Effector memory CD4-positive, alpha-beta T cell (primary cell): ENCODE measurements at places on chromosomes 2 and 18.

DNA sequence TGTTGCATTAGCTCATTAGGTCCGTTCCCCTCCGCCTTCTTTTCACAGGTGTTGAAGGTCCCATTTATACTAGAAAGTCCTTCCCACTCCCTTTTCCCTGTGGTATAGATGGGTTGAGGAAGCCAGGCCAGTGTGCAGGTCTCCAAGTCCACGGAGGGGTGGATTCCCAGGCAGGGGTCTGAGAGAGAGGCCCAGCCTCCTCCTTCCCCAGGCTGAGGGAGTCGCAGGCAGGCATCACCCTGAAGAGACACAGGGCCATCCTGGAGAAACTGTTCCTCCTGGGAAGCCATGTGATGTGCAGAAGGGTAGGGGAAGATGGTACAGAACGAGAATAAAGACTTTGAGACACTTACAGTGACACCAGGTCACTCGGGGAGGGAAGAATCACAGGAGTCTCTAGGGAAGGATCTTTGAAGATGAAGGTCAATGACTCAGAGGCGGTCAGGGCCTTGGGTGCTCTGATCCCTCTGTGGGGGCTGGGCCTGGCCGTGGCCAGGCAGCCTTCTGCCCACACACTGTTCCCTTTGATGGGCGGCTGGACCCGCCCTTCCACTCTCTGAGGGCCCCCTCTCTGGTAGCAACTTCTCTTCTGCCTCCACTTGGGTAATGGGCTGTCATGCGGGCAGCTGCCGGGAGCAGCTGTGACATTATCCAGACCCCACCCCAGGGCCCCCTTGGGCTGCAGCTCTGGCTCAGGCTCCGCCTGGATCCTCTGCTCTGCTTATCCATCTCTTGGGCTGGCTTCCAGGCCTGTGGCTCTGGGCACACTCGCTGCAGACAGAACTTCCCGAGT lies 45.1 kb downstream of the RHOB start:
- no peak for DNase-seq

GRCh38 chr2:85164145-85164569 lies 31.0 kb downstream of the TCF7L1 start:
- DNase-seq = no peak

DNA sequence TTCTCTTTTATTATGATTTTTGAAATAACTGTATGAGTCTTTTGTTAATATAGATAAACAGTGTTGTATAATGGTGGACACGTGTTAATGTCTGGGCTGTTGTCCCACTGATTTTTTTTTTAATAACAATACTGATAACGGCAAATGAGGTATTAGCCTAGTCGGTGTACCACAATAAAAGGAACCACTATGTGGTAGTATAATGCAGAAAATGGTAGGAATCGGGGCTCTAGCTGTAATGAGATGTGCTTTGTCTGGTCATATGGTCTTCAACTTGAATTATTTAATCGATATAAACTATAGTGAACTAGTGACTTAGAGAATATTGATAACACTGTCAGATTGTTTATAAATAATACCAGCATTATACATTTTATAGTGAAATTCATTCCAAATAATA lies 517.9 kb upstream of the SPHKAP start:
- DNase-seq = no peak

DNA sequence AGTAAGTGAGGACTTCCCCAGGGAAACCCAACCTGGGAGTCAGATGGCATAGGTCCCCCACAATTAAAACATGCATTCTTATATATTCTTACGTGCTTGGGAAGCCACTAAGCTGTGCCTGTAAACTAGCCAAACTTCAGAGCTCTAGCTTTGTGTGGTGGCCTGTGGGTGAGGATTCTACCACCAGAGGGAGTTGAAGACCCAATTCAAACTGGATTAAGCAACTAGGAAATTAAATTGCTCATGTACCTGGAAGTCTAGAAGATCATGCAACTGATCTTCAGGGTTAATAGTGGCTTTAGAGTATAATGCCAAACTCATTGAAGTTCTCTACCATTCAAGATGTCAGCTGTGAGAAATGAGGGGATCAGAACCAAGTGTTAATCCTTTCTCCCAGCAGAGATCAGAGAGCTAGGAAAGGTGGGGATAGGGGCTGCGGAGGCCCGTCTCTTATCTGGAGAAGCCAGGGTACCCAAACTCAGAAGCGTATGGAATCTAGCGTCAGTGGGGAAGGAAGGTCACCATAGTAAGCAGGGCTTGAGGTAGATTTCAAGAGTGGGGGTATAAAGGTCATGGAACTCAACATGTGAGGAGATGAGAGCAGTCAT lies 53.2 kb upstream of the CCDC85A start:
- no peak for DNase-seq

- no peak for DNase-seq
Measured at GRCh38 chr18:11047817-11048216, 101.6 kb downstream of the PIEZO2 start.

- no peak for DNase-seq
Measured at GRCh38 chr2:207768168-207768865, 1.4 kb downstream of the FZD5 start.

DNA sequence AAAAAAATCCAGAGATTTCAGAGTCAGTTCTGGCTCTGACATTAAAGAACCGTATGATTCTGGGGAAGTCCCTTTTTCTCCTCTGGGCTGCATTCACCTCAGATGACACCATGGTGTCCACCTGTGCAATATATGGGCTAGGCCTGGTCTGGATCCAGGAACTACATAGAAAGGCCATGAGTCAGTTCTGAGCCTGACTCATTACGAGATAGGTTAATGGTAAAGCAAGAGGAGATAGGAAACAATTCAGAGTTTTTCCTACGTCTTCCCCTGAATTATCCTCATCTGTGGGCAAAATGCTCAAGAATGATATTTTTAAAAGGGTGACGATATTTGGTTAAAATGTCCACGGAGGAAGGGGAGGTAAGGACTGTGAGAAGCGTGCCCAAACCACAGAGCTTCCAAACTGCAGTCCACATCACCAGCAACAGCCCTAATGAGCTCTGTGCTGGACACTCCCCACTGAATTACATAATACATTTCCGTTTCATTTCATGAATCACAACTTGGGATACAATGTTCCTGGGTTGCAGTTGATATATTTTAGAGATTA lies 180.1 kb upstream of the OSR1 start:
- DNase-seq = no peak

DNA sequence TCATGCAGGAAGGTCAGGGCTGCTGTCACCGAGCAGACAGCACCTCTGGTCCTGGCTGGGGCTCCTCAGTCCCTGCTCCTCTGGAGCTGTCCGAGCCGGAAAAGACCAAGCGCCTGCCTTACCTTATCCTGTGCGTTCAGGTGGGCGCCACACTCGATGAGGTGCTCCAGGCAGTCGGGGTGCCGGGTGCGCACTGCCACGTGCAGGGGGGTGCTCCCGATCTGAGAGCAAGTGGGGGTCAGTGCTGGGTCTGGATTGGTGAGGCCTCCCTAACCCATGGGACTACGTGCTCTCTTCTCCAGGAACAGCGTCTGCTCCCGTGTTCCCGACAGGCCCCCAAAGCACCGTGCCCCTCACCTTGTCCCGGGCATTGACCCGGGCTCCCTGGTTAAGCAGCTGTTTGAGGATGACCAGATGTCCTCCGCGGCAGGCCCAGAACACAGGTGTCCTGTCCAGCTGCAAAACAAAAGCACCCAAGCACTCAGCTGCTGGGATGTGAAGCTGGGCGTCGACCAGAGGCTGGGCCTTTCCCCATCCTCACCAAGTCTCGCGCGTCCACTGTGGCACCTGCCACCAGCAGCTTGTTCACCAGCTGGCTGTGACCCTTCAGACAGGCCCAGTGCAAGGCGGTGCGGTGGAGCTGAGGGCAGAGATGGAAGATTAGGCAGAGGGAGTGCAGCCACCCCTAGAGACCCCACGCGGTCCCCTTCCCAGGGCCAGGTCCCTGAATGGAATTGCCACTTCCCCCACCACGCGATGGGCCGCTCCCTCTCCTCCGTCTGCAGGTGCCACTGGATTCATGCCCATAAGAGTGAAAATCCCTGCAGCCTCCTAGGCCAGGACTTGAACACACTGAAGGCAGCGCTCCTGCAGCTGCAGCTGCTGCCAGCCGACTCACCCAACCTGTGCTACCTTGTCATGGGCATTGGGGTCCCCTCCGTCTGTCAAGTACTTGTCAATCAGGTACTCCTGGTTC lies 3.7 kb downstream of the ANKRD23 start:
- no peak for DNase-seq

- no peak for DNase-seq
Measured at GRCh38 chr2:102848366-102848839, 86.6 kb downstream of the TMEM182 start.

DNA sequence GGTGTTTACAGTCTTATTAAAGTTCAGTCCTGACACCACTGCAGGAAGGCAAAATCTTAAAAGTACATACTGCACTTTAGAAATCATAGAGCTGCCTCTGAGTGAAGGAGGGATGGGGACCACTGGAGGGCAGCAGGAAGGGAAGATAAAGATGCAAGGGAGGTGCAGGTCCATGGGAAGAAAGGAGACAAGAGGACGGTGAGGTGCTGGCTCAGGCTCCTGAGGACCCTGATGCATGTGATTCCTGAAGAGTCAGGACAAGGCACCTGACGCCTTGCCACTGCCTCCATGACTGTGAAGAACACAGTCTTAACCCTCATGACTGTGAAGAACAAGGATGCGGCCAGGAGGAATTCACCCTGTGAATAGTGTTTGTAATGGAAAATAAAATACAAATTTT lies 116.2 kb upstream of the NPAS2 start:
- no peak for DNase-seq

DNA sequence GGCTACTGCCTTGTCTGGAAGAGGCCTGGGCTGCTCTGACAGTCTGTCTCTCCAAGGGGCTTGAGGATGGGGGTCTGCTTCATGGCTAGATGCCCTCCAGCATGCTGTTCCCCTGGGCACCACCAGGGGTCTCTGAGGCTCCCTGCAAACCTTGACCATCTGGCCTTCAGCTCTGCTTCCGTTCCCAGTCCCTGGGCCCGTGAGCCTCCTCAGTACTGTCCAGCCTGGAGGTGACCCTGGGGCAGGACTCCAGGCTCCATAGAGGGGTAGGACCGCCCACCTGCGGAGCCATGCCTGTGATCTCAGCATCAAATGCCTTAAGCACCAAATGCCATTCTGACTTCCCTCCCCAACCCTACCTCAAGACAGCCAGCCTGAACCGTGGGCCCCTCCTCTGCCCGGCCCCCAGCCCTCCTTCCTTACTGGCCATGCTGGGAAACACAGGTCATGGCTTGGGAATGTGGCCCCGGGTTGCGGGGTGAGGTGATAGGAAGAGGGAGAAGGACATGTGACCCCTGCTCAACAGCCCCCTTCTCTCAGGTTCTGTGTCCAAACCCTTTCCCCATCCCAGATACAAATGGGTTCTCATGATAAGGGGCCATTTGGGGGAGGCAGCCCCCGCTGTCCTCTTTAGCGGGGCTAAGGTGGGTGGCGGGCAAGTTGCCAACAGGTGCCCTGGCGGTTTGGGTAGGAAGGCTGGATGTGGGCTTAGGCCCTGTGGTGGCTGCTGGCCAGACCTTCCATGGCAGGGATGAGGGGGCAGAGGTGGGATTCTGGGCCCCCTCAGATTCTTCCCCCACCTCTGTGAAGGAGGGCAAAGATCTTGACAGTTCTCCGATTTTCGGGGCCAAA lies 25.0 kb downstream of the SPEG start:
- DNase-seq = no peak

DNA sequence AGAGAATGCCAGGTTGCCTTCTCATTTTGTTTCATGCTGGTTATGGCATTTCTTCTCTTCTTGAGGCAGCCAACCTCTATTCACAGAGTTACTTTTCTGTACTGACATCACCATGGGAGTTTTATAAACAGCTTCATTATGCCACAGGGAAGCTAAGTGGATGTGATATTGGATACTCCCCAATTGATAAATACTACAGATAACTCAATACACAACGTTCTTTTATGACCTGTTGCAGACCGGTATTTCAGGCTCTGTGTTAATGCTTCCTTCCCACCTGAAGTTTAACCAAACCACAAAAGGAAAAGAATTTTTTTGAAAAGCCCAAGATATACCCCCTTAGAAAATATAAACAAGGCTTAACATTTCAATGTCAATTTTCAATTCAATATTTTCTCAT lies 258.3 kb upstream of the SOX11 start:
- no peak for DNase-seq

GRCh38 chr2:6186332-6187151 lies 494.4 kb downstream of the SOX11 start:
- no peak for DNase-seq

GRCh38 chr2:157940024-157940423 lies 63.9 kb upstream of the ACVR1 start:
- DNase-seq = no peak

GRCh38 chr2:155298001-155298400 lies 599.5 kb downstream of the KCNJ3 start:
- no peak for DNase-seq

GRCh38 chr2:230128623-230129342 lies 60.1 kb upstream of the SLC16A14 start:
- no peak for DNase-seq

GRCh38 chr2:70111752-70112591 lies 24.7 kb downstream of the PCBP1 start:
- no peak for DNase-seq

GRCh38 chr18:49863769-49864621 lies 50.7 kb upstream of the ACAA2 start:
- no peak for DNase-seq

DNA sequence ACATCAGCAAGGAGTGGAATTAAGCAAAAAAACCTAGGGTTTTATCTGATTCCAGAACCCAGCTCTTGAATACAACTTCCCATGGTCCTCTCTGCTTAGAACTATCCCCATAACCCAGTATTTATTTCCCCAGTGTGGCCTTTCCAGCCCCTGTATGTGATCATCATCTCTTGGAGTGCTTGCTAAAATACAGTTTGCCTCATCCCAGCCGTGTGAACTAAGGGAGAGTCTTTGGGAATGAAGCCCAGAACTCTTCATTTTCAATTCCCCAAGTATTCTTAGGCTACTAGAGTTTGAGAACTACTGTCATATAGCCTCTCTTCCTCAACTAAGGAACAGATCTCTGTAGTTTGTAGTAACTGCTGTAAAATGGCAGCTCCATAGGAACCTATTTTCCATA lies 173.1 kb downstream of the LCLAT1 start:
- no peak for DNase-seq

DNA sequence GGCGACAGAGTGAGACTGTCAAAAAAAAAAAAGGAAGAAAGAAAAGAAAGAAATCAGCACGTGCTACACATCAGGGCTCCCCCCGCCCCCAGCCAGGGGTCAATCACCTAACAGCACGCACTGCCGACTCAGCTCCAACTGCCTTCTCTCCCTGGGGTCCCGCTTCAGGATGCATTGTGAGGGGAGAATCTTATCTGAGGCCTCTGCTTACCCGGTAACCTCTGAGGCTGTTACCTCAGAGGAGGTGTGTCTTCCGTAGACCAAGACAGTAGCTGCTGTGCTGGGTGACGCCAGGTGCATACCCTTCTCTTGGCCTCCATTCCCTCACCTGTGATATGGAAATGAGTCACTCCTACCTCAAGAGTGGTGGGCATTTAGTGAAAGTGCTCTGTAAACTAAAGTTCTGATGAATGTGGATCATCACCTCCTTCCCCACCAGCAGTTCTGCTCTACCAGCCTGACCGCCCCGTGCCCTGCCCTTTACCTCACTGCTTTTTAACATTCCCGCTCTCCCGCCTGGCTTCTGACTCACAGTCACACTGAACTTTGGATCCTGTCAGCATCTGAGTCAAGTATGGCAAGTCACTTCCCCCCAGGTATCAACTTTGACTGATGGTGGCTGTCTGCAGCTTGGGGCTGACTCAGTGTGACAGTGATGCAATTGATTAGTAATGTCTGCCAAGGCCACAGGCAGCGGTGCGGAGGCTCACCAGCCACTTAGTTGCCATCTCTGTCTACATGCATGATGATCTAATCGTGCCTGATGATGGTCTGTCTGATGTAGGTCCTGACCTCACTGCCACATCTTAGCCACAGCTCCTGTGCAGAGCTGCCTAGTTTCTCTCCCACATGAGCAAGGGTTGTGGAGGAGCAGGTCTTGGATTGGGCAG lies 20.1 kb downstream of the ARID5A start:
- peak; percentile 38 for DNase-seq
